ENCODE measurements at places on chromosomes 12 and 14. TPM values are rescaled to one million over a fixed set of nuclear protein-coding genes. Genes with fewer than 3 reads are reported as not detected.

Gene RTL1
- not detected for total RNA-seq

Gene GLS2
- not detected for total RNA-seq

Gene KRT78
- total RNA-seq: not detected

Gene KRT3
- total RNA-seq: not detected

Gene OTX2
- not detected for total RNA-seq

Gene SSTR1
- total RNA-seq: not detected

Gene RAD51AP1
- total RNA-seq: 28.2 TPM

GRCh38 chr12:19191089-19191488 lies 61.6 kb downstream of the PLEKHA5 start:
- DNase-seq: no peak

- DNase-seq: no peak
Measured at GRCh38 chr14:61174987-61175386, 106.2 kb downstream of the TMEM30B start.

DNA sequence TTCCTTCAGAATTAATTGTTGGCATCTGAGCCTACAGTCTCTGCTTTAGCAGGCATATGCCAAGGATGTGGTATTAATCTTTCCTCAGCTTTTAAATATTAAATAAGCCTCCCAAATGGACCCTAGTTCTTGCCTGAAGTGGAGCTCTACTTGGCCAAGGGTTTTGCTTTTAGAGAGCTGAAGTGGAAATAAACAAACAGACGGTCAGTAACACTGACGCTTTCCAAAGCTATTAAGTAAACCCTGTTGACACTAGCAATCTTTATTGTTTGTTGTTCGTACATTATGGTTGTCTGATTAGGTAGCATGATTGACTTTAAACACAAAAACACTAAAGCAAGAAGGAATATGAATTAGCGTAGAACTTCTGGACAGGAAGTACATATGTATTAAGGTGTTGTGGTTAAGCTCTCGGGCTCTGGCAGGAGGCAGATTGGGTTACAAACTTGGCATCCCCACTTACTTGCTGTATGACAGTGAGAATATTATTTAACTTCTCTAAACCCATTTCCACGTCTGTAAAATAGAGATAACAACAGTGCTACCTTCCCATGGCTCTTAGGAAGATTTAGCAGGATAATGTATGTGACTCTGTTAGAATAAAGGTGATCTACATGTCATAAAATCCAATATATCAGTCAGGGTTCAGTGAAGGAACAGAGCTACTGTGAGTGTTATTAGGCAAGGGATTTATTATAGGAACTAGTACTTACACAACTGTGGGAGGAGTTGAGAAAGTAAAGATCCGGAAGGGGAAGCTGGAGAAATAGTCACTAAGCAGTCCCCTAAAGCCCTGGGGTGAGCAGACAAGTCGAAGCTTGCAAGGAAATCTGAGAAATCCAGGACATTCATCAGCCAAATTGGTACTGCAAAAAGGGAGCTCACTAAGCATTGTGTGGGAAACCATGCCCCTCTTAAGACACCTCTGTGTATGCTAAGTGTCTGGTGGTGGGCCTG lies 92.2 kb upstream of the ATF7IP start:
- no peak for DNase-seq

GRCh38 chr12:92506460-92506859 lies 196.3 kb upstream of the PLEKHG7 start:
- no peak for DNase-seq

DNA sequence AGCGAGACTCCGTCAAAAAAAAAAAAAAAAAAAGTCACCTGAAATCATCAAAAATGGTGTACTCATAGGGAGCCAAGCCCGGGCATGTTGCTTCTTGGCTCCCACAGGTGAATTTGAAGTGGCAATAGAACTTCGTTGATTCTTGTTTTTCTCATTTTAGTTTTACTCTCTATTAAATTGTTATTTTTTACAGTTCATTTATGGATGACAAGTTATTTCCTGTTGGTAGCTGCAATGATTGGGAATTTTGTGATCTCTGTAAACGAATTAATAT lies 1.3 kb downstream of the TM7SF3 start:
- DNase-seq: no peak

DNA sequence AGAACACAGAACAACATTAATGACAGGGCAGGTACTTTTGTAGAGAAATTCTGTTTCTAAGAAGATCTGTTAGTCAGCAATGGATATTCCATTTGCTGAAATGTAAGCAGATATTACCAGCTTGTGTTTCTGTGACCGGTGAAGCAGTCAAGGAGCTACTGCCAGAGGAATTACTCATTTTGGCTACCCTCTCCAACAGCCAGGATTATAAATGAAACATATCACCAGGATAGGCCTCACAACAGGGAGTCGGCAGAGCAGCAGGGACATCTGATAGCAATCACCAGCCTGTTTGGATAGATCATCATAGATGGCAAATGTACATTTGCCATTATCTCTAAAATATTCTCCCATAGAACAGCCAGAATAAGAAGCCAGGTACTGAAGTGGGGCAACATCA lies 440.7 kb downstream of the KCNH5 start:
- DNase-seq: no peak

DNA sequence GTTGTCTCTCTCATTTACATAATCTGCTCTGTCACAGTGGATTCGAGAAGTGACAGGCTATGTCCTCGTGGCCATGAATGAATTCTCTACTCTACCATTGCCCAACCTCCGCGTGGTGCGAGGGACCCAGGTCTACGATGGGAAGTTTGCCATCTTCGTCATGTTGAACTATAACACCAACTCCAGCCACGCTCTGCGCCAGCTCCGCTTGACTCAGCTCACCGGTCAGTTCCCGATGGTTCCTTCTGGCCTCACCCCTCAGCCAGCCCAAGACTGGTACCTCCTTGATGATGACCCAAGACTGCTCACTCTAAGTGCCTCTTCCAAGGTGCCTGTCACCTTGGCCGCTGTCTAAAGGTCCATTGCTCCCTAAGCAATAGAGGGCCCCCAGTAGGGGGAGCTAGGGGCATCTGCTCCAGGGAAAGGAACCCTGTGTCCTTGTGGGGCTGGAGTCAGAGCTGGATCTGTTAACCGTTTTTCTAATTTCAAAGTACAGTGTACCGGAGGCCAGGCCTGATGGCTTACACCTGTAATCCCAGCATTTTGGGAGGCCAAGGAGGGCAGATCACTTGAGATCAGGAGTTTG lies 5.1 kb downstream of the ERBB3 start:
- DNase-seq: no peak

DNA sequence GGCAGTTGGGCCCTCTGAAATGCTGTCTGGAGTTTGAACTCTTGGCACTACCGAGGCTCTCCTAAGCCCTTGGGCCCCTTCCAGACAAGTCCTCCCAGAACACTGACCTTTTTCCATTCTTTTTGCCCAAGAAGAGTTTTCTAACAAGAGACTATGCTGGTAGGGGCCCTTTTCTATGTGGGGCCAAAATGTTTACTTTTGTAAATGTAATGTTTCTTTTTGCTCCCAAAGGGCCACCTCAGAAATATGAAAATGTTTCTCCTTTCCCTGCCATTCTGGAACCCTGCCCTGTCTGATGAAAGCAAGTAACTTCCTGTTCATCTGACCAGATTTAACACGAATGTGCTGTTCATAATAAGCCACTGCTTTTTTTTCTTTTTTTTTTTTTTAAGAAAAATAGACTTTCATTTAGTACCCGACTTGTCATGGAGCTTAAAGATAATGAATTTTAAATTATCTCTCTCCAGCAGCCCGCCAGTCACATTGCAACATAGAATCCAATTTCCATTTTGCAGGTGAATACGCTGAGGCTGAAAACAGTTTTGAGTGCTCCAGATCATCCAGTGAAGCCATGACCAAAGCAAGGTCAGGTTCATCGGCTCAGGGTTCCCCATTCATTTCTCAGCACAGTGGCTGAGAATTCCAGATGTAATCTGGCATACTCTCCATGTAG lies 169.9 kb downstream of the DPF3 start:
- DNase-seq: no peak

DNA sequence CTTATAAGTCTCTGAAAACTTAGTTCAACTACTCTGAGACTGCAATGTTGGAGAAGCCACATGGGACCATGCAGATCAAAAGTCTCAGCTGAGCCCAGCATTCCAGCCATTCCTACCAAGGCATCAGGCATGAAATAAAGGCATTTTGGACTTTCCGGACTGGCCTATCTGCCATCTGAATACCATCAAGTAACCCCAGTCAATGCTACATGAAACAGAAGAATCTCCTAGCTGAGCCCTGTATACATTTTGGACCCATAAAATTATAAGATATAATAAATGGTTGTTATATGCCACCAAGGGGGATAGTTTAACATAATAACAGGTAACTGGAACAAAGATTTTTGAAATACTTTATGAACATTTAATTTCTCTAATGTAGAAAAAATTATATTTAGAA lies 9.3 kb upstream of the TMEM260 start:
- DNase-seq: no peak

- no peak for DNase-seq
Measured at GRCh38 chr12:112149596-112149995, 24.2 kb downstream of the TRAFD1 start.

DNA sequence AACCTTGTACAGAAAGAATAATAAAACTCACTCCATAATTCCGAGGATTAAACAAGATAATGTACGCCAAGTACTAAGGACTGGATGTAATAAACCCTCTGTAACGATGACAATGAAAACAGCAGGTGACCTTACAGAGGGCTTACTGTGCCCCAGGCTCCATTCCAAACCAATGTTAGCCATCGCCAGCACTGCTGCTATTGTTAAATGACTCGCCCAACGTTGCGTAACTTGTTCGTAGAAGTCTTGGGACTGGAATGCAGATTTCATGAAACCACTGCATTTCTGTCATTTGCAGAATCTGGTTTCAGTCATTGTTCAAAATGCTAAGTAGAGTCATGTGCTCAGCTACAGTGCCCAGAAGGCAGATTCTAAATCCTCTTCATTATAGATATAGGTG lies 728 bp upstream of the STON2 start:
- DNase-seq: peak; percentile 54

GRCh38 chr12:132040906-132041606 lies 91.3 kb downstream of the EP400 start:
- DNase-seq: no peak

GRCh38 chr12:7450667-7451066 lies 6.7 kb upstream of the CD163L1 start:
- DNase-seq: no peak

DNA sequence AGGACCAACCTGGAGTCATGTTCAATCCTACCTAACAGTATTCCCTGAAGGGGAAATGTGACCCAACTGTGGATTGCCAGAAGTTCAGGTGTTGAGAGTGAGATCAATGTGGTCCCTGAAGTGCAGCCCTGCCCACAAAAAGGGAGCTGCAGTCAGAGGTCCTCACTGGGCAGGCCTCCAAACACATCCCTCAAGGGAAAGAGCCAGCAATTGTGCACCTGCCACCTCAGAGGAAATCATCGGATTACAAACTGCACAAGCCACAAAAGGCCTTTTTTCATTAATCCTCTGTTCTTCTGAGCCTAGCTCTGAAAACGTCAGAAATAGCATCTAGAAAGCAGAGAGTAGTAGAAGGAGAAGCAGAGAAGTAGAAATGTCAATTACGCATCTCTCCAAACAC lies 10.8 kb upstream of the MDM1 start:
- DNase-seq: no peak
